ENCODE measurements at places on chromosomes 1 and 21. TPM values are rescaled to one million over a fixed set of nuclear protein-coding genes. Genes with fewer than 3 reads are reported as not detected.

Gene FCRL2
- not detected for polyA plus RNA-seq

Gene WNT3A
- not detected for polyA plus RNA-seq

Gene BRINP3
- polyA plus RNA-seq = not detected

Gene LIN9
- polyA plus RNA-seq = 2.5 TPM

Gene FHAD1
- 0.55 TPM for polyA plus RNA-seq

Gene OLIG2
- polyA plus RNA-seq = not detected

Gene KCNE2
- polyA plus RNA-seq = 0.05 TPM

All from SK-N-SH (cell line).